ENCODE measurements at places on chromosomes 3 and 15.
A peak's percentile ranks its signal among the peaks of the same experiment; 100 is the strongest.

DNA sequence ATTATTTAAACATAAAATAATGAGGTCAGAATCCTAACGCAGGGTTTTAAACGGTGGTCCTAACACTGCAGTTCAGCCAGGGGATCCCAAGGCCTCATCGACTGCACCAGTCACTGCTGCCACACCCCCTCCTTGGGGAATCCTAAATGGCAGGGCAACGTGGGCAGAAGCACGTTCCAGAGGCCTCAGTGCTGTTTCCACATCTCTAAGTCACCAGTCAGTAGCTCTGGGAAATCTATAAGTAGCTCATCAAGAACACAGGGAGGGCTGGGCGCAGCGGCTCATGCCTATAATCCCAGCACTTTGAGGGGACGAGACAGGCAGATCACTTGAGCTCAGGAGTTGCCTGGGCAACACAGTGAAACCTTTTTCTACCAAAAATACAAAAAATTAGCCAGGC lies 47.5 kb downstream of the PRTG start:
- no peak for DNase-seq

GRCh38 chr15:89023311-89023961 lies 64.8 kb upstream of the ABHD2 start:
- no peak for DNase-seq

DNA sequence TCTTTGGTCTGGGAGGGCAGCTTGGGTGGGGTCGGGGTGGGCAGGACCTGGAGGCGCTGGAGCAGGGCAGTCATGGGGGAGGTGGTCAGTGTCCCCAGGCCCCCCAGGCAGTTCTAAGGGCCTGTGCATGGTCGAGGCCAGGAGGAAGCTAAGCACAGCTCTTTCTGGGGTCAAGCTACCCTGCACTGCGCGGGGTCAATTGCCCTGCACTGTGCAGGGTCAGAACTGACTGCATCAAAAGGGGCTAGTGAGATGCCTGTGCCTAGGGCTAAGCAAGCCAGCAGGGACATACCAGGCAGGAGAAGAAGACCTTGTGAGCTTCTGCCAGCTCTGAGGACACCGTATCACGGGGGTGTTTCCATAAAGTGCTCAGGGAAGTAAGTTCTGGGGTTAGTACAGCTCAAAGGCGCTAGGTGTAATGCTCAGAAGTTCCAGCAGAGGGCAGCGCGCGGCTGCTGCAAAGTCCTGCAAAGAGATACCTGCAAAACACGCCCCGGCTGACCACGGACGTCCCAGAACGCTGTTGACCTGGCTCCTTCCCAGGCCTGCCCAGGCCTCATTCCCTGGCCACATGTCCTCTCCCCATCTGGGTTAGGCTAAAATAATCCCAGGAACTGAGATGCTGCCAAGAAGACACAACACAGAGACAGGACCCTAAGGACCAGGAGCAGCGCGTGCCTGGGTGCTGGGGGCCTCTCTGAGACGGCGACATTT lies 18.8 kb upstream of the IQSEC1 start:
- peak; percentile 84 for DNase-seq

DNA sequence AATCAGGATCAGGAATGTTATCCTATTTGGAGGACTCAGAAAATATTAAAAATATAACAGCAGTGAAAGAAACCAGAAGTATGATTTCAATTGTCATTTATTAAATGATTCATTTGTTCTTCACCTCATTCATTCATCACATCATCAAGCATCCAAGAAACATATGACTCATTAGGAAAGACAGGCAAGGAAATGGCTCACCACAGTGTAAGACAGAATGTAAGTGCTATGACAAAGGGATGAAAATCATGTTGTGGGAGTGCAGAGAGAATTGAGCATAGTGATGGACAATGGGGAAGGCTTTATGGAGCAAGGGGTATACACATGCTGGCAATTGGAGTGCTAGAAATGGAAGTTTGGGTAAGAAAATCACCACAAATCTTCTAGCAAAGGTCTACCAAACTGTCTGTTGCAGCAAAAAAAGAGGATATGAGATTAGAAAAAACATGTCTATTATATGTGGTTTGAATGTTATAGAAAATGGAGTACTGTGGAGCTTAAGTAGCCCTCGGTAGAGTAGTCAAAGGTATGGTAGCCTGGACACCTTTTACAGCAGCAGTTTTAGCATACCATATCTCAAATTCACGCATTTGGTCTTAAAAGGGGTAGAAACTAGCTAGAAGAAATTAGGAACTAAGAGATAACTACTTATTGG lies 111.1 kb upstream of the GPR149 start:
- DNase-seq: no peak

DNA sequence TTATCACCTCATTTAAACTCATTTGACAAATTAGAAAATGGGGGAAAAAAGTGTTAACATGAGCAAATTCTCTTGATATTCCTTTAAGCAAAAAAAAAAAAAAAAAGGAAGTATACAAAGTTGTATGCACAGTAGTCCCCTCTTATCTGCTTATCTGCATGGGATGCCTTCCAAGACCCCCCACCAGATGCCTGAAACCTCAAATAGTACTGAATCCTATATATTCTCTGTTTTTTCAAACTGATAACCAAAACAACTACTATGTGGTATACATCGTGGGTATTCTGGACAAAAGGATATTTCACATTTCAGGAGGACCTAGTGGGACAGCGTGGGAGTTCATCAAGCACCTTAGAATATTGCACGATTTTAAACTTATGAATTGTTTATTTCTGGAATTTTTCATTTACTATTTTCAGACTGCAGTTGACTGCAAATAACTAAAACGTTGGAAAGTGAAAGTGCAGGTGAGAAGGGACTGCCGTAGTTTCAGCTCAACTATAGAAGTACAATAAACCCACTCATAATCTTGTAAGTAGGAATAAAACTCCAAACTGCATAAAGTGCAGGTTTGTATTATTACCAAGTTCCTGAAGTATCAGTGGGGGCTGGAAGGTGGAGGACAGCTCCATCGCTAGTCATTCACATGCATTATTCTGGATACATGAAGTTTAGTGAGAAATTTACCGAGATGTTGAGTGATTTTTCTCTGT lies 43.6 kb upstream of the PLCL2 start:
- DNase-seq: no peak

GRCh38 chr3:9396301-9396631 lies 1.1 kb upstream of the SETD5 start:
- peak; percentile 99 for DNase-seq

DNA sequence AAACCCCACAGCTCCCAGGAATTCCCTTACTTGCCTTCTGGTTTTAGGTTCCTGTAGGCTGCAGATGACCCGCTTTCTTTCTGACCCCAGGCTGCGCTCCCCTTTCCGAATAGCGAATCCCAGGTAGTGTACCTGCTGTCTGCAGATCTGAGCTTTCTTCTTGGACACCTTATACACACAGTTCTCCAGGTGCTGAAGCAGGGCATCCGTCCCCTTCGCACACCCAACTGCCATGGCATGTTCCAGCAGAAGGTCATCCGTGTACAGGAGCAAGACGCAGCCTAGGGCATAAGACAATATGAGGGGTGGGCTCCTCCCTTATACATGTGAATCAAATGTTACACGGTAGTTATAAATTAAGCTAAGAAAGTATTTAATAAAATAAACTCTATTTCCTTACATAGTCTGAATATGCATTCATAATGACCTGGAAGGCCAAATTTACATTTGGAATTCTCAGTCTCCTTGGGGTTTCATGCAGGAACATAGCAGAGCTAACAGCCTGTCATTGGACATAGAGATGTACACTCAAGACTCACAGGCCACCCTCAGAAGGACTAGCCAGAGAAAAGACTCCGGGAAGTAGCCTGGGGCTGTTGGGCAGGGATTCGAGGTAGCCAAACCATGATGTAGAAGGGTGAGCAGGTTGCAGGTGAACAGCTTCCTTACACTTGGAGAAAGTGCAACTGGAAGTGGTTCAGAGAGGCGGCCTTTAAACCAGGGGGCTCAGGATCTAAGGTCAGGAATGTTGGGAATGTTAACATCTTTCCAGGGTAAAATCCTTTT lies 8.2 kb upstream of the DNAAF4 start:
- no peak for DNase-seq

DNA sequence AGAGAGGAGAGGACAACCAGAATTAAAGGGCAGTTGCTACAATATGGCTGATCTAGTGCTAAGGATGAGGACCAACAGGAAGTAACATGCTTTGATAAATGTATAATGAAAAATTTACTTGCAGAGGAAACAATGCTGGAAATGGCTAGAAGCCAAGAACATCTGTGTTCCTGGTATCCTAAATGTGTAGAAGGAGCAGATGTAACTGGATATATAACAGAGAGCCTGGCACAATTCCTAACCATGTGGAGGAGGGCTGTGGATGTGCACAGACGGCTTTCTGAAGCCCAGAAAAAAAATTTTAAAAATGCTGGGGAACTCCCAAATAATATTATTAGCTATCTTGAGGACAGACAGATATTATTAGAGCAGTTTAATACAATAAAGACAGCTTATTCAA lies 159.4 kb upstream of the GBE1 start:
- peak; percentile 22 for DNase-seq

GRCh38 chr3:136658946-136659682 lies 93.1 kb downstream of the STAG1 start:
- peak; percentile 84 for DNase-seq

DNA sequence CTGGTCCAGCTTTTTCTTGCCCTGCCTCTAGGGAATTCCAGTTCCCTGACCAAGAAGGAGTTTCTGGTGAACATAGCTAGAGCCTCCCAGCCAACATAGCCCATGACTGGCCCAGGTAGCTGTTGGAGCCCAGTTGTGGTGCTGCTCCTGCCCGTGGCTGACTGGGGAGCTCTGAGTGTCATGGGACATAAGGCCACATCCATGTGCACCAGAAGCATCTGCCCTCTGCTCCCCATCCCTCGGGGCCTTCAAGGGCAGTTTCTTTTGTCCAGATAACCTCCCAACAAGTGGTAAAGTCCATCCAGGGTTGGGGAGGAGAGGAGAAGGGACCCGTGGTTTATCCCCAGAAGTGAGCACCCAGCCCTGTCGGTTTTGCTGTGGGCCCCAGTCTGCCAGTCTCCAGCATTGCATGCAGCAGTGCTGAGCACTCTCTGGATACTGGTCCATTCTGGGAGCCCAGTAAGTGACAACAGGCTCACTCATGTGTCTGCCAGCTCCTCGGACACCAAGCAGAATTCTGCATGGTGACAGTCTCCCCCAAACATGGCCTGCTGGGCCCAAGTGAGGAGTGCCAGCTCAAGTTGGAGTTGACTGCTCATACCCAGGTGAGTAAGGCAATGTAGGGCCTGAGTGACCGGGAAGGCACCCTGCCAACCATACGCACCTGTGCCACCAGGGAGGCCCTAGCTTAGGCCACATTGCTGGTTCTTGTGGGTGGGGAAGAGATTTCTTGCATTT lies 28.8 kb downstream of the ACAA1 start:
- no peak for DNase-seq

GRCh38 chr3:57627976-57628375 lies 30.8 kb upstream of the ARF4 start:
- DNase-seq: no peak

DNA sequence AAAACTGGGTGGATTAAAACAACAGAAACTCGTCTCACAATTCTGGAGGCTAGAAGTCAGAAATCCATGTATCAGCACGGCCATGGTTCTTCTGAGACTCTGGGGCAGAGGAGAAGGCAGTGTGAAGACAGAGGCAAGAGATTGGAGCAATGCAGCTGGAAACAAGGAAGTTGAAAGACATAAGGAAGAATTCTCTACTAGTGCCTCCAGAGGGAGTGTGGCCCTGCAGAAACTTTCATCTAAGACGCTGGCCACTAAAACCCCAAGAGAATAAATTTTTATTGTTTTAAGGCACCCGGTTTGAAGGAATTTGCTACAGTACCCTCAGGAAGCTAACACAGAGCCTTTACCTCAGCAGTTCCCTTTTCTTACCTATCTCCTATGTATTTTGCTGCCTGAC lies 1012.2 kb upstream of the CADM2 start:
- DNase-seq: peak; percentile 54

DNA sequence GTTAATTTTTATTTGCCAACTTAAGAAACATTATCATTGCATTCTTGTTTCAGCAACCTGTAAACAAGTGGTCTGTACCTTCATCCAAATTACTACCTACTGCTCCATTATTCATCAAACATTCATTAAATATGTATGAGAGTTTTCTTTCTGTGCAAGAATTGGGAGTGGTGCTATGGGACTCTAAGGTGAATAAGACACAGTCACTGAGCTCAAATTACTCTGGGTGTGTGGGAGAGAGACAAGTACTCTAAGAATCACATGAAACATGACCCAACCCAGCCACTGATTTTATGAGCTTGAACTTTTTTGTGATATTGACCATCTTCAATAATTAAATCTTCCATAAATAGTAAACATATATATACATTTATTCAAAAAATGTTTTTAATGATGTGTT lies 227.2 kb upstream of the TP63 start:
- DNase-seq: no peak

DNA sequence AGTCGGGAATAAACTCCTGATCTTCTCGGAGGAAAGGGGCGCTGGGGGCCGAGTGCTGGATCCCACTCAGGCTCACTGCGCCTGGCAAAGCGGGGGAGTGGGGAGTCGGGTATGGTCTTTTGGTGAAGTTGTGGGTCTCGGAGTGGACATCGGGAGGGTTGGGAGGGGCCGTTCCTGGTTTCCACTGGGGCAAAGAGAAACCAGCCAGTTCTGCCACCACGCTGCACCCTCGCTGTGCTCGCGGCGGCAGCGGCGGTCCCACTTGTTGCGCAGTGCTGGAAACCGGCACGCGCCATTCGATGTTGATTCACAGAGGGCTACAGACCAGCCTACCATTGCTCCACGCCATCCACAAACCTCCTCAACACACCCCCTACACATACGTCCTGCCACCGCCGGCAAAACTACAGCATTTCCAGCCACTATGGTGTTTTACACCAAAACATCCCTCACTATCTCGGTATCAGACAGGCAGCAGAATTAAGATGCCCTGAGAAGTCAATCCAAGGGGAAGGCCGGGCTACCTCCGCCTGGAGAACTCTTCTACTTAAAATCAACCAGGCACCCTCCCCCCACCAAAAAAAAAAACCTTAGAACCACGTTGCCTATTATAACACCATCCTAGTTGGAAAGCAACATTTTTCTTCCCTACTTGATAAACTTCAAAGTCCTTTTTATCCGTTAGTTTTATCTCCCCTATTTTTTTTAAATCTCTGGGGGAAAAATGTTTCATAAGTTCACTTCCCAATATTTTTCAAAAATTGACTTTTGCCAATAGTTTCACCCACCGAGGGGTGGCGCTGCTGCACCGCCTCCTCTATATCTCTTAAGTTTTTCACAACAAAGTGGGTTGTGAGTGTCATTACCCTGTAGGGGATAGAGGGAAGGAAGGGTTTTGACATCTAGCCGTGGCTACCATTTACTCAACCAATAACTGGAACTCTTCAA lies 3.6 kb downstream of the BCL6 start:
- DNase-seq: peak; percentile 91

DNA sequence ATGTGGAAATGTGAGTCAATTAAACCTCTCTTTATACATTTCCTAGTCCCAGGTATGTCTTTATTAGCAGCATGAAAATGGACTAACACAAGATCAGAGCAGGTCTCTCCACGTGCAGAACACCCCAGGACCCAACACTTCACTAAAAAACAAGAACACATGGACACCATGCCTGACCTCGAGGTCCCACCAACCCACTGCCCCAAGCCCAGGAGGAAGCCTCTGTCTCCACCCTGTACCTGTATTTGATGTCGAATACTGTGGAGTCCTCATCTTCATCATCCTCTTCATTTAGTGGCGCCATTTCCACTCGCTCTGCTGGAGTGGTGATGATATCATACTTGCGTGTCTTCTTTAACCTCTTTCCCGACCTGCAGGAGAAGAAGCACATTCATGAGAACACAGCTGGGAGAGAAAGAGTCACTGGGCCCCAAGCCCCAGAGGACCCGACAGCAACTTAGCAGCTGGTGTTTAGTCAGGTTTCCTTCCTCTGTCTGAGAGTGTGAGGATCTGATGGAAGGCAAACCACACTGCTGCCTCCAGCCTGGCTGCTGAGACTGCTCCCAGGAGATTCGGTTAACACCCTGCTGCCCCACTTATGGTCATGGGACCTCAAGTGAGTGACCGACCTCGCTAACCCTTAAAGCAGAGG lies 25.5 kb downstream of the FAM174B start:
- DNase-seq: no peak

All from choroid plexus epithelial cell (primary cell).